Stimulated activated CD4-positive, alpha-beta T cell treated with anti-CD3 and anti-CD28 coated beads, Interleukin-4, amount 100 ng/mL, for 48 hours (primary cell): ENCODE measurements at places on chromosomes 3 and 15.

- no peak for DNase-seq
These were observed 1.4 kb upstream of the CIDEC start for GRCh38 chr3:9881441-9881840.

DNA sequence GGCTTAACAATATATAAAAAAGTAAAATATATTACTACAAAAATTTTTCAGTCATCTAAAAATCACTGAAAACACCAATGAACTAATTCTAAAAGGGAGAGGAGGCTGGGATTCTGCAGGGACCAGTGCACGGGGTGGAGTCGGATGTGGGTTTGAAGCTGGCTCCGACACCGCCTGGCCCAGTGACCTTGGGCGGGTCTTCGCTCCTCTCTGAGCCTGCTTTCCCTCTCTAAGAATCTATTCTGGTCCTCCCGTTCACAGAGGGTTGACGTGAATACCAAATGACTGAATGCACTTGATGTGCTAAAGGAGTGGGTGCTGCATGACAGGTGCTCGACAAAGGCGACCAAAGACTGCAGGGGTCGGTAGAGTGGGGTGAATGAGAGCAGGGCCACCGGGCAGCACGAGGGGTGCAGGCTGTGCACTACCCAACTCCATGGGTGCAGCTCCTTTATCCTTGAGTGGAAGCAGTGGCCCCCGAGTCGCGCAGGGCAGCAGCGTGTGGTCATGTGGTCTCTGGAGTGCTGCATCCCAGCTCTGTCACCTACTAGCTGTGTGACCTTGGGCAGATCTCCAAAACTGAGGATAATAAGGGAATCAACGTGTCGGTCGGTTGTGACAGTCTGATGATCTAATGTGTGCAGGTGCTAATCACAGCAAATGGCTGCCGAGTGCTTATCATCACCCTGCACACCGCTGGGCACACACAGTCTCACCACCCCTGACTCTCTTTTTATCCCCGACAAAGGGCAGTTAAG is 8.6 kb upstream of the IQSEC1 start:
- DNase-seq, result no peak

DNA sequence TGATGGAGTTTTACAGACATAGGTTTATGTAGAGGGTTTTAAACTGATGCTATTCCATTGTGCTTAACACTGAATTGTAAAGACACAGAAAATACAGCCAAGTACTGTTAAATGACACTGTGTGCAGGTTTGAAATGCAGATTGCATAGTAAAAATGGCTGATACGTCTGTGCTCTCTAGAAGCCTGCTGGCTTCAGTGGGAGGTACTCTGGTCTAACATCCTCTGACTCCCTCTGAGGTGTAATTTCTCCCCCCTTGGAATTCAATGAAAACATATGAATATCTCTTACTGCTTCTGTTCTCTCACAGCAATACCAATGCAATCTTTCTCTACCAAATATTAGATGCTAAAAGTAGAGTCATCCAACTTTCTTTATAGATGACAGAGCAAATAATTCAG is 176.6 kb downstream of the SLC9A9 start:
- no peak for DNase-seq

- no peak for DNase-seq
These were observed 100.1 kb downstream of the LRTM1 start for GRCh38 chr3:54827776-54828175.

DNA sequence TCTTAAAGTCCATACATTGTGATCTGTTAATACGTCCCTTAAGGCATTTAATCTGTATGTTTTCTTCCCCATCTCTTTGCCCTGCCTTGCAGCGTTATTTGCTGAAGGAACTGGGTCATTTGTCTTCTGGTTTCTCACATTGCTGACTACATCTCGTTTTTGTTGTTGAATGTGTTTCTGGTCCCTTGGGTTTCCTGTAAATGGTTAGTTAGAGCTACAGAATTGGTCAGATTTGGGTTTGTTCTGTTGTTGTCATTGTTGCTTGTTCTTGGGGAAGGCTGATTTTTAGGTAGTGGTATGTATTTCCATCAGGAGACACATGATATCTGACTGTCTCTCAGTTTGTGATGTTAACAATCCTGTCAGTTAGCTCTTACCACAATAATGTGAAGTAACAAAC is 27.0 kb upstream of the ITPKA start:
- DNase-seq, result no peak

- DNase-seq, result no peak
These were observed 86.2 kb downstream of the USP13 start for GRCh38 chr3:179738998-179739397.

- no peak for DNase-seq
These were observed 170.1 kb downstream of the CNTN4 start for GRCh38 chr3:2268779-2269178.
